NCI-H187 (cell line): ENCODE measurements at places on chromosomes 5 and 9.

- no peak for DNase-seq
These were observed 579.5 kb downstream of the CAAP1 start for GRCh38 chr9:26313108-26313507.

DNA sequence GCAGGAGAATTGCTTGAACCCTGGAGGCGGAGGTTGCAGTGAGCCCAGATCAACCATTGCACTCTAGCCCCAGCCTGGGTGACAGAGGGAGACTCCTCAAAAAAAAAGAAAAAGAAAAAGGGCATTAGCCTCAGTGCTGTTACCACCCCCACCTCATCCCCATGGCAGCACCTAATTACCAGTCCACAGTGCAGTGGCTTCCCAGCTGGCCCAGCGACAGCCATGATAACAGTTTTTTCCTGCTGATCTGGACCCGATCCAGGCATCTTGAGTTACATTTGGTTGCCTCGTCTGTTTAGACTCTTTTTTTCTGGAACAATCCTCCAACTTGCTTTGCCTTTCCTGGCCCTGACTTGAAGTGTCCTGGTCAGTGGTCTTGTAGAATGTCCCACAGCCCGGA, 24.4 kb downstream of the NCS1 start:
- no peak for DNase-seq

DNA sequence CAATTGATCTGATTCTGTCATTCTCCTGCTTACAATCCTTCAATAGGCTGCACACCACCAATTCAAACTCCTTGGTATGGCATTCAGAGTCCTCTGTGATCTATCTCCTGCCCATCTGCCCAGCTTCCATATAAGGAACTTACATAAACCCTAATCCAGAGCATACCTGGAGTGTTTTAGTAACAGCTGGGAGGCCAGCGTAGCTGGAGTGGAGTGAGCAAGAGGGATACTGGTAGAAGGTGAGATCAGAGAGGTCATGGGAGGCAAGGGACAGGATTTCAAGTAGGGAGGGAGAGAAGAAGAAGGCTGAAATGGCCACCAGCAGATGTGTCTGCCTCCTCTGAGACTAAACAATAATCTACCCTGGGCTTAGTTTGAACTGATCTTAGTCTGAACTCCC, 288.5 kb downstream of the MEF2C start:
- no peak for DNase-seq

DNA sequence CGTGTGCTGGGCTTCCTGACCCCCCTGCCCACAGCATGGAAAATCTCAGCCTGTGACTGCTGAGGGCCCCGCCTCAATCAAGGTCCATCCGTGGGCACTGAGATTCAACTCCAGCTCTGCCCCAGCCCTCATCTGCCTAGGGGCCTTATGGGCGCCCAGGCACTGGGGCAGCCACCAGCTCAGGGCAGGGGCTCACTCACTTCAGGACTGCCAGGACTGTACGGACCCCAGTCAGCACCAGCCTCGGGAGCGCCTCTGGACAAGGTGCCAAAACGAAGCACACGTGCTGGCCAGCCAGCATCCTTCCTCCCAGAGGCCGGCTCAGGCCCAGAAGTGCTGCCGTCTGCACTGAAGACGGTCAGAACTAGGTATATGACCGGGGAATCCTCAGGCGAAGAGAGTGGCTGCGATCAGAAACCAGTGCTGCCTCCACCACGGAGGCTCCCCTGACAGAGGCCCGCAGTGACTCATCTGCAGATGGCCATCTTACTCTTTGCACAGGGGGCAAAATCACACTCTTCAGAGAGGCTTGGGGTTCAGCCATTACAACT, 19.6 kb downstream of the CLPTM1L start:
- no peak for DNase-seq

- no peak for DNase-seq
These were observed 68.1 kb downstream of the ARHGEF28 start for GRCh38 chr5:73694089-73694488.

GRCh38 chr5:107028938-107029337, 641.8 kb downstream of the EFNA5 start:
- DNase-seq: no peak

DNA sequence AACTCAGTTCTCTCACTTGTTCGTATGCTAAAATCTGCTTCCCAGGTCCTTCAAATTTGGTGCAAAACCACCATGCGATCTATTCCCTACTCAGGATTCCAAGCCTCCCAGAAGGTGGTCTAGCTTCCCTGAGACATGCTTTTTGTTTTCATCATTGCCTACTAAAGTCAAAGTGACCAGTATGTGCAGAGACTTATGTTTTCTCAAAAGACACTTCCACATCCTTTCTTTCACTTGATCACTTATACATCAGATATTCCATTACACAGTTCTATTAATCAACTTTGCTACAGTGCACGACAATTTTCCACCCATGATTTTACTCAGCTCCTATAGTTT, 242.1 kb downstream of the PAPPA start:
- no peak for DNase-seq

- no peak for DNase-seq
These were observed 13.7 kb upstream of the NNT start for GRCh38 chr5:43589310-43589709.

- DNase-seq: no peak
These were observed 267.5 kb downstream of the NR3C1 start for GRCh38 chr5:143135832-143136551.

- no peak for DNase-seq
These were observed 17.2 kb upstream of the GCNT1 start for GRCh38 chr9:76441551-76442322.

DNA sequence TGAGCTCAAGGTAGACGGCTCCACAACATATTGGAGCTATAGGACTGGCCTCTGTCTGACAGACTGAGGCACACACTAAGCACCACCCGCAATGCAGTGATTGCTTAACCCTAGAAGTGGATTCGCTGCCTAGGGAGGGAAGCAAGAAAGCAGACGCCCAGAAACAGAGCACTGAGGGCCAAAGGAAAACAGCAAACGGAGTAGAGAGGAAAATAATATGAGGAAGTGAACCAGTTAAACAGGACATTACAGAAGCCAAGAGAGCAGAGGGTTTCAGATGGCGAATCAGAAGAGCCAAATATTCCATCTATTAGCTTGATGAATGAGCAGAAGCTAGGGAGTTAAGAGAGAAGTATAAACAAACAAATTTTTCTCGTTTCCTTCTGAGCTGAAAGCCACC, 139.2 kb upstream of the LHFPL2 start:
- no peak for DNase-seq

DNA sequence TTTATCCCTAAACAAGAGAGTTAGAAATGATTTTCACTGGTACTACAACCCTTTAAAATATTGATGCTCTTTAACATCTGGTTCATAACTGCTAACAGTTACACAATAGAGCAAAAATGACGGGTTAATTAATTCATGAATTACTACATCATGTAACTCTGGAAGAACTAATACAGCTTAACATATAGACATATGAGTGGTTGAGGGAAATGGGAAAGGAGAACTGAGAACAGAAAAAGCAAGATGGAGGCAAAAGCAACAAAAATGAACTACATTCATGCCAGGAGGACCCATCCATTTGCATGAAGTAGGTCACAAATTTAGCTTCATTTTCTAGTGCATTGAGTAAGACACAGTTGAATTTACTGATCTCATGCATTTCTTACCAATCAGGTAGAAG, 61.8 kb downstream of the C9 start:
- DNase-seq: no peak

- DNase-seq: no peak
These were observed 277.0 kb downstream of the SMARCA2 start for GRCh38 chr9:2291980-2292704.

GRCh38 chr9:126621919-126622735, 8.4 kb downstream of the LMX1B start:
- no peak for DNase-seq

DNA sequence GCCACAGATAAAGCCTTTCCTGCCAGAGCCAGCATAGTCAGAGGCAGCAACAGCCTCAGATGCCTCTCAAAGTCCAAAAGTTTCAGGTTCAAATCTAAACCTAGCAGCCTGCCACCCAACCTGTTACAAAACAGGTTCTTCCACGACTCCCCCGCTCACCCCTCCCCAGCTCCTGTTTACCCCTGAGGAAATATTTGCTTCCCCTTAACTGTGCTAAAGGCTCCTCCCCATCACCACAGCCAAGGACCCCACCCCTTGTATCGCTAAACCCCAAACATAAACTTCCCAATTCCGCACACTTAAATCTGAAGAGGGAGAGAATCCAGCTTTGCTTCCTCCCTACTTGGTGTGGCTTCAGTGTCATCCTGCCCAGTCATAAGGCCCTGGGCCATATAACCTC, 15.4 kb upstream of the VDAC1 start:
- no peak for DNase-seq

- DNase-seq: no peak
These were observed 203.9 kb downstream of the FBXL7 start for GRCh38 chr5:15703901-15704300.

GRCh38 chr5:75534734-75535133, 23.0 kb downstream of the POLK start:
- DNase-seq: no peak

DNA sequence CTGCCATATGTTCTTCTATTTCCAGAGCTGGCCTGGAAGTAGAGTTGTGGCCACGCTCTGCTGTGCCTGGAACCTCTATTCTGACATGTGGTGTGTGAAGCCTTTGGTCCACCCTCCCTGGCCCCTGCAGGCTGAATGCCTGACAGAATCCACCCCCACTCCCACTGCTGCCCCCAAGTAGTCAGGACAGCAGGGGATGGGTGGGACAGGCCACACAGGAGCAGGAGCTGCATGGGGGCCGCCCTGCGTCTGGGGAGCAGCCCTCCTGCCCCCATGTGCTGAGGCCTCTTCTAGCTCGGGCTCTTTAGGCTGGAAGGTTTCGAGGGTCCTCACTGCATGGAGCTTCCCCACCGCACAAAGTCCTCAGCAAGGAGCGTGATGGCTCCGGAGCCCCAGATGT, 32.6 kb upstream of the IRX4 start:
- DNase-seq: no peak

GRCh38 chr9:14447103-14447502, 133.2 kb upstream of the NFIB start:
- no peak for DNase-seq

GRCh38 chr9:120925535-120926396, 830 bp downstream of the TRAF1 start:
- DNase-seq: no peak
